ENCODE measurements at places on chromosomes 16 and 17. TPM values are rescaled to one million over a fixed set of nuclear protein-coding genes. Genes with fewer than 3 reads are reported as not detected.

- H3K4me1 ChIP-seq: no peaks in the 10 kb centered on the region
- H3K4me3 ChIP-seq: no peak overlapping the region
These were observed 9.4 kb upstream of the ATP5MC1 start for GRCh38 chr17:48883171-48883570.

DNA sequence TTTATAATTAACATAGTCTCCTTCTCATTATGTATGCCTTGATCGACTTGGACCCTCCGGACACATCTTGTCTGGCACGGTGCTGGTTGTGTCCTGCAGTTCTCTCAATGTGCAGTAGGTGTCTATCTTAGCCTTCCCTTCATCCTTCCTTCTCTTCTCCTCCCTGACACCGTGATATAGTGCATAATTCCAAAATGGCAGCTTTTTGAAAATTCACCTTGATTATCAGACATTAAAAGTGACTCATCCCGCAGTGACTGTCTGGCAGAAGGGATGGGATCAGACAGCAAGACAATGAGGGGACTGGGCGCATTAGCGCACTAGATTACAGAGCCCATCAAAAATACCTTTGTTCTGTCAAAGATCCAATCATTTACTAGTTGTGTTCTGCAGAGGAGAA lies 70.0 kb upstream of the PMFBP1 start:
- no peaks in the 10 kb centered on the region for H3K27me3 ChIP-seq
- no peak overlapping the region for H3K27ac ChIP-seq
- H3K36me3 ChIP-seq: no peaks in the 10 kb centered on the region
- H3K4me1 ChIP-seq: no peaks in the 10 kb centered on the region
- DNase-seq: peak; percentile 55

DNA sequence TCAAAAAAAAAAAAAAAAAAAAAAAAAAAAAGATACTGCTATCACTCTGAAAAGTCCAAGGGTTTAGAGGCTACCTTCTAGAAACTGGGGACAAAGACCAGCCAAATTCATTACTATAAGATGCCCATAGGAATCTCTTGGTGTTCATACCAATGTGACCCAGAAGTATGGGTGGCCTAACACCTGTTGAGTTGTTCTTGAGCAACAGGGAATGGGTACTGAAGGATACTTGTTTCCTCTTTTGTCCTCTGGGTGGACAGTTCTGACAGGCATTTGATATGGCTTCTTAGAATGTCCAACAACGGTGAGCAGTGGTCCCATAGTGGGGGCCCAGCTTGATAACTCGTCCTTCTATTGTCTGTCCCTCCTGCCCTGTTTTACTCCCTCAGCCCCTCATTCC lies 141.4 kb upstream of the PLEKHM1 start:
- H3K4me1 ChIP-seq: no peaks in the 10 kb centered on the region
- no peak overlapping the region for H3K27ac ChIP-seq
- H3K36me3 ChIP-seq: peaks cover 20% of the 10 kb centered on the region
- no peaks in the 10 kb centered on the region for H3K27me3 ChIP-seq
- H3K4me3 ChIP-seq: no peak overlapping the region

The MAPT gene
- total RNA-seq: under 0.01 TPM

DNA sequence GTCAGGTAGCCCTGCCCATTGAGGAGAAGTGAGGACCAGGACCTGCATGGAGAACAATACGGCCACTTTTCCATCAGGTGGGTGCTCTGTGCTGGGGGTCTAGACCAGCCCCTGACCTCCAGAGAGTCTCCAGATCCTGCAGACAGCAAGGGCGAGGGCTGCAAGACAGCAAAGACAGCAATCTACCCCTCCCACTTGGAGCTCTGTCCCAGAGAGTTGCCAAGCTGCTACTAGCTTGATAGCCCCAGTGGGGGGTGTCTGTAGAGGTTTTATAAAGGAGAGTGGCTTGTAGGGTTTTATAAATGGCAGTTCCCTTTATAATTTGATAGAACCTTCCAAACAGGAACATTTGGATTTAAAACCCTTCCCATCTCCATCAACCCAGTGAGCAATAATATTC lies 16.7 kb upstream of the SLFN11 start:
- no peaks in the 10 kb centered on the region for H3K4me1 ChIP-seq
- no peaks in the 10 kb centered on the region for H3K36me3 ChIP-seq
- no peak overlapping the region for H3K4me3 ChIP-seq
- no peak overlapping the region for H3K27ac ChIP-seq

DNA sequence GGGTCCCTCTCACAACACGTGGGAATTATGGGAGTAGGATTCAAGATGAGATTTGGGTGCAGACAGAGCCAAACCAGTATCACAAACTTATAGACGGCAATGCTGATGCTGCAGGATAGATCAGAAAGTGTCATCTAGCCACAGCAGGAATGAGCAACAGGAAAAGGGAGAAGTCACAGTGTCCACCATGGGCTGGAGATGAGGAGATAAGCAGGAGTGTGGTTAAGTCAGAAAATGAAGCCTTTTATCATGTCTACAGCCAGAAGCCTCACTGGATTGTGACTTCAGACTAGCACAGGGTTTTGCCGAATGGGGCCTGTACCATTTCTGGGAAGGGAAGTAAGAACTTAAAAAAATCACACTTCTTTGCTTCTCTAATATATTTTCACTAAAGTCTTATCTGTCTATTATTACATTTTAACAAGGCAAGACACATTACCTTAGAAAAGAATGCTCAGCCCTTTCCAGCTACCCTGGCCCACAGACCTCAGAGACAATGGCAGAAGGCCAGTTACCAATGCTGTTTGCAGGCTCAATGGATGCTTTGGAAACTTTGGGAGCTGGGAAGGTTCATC lies 490.2 kb upstream of the SALL1 start:
- H3K36me3 ChIP-seq: no peaks in the 10 kb centered on the region
- H3K27me3 ChIP-seq: no peaks in the 10 kb centered on the region
- H3K27ac ChIP-seq: no peak overlapping the region
- no peak for DNase-seq
- H3K4me1 ChIP-seq: no peaks in the 10 kb centered on the region

DNA sequence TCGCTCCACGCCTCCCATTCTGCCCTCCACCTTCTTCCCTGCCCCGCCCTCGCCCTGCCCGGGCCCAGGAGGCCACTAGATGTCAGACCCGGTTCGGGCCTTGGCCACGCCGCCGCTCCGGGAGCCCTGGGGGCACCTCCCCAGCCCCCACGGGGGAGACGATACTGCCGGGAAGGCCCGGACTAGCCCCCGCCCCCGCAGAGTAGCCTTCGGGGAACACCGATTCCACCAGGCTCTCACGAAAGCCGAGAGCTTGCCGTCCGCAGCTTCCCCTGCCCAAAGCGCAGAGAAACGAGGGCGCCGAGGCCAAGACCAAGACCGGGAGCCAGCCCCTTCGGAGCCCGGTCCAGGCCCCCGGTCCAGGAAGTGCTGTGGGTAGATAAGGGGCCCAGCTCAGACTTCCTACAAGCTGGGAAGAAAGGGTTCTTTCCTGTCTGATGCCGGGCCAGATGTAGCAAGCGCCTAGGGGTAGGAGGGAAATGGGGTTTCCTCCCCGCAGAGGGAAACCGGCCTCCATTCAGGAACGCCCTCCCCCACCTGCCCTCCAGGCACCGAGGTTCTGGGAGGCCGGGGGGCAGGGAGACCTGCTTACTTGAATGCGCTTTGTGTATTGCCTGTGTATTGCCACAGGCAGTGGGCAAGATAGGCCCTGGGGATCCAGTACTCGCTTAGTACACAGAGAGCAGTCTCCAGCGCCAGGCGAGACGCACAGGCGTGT lies 806 bp upstream of the CYB561 start:
- no peak overlapping the region for H3K27ac ChIP-seq
- DNase-seq: no peak
- no peaks in the 10 kb centered on the region for H3K36me3 ChIP-seq
- peak overlapping the region; percentile 36 for H3K4me3 ChIP-seq
- no peaks in the 10 kb centered on the region for H3K27me3 ChIP-seq

- H3K4me3 ChIP-seq: no peak overlapping the region
- H3K27me3 ChIP-seq: no peaks in the 10 kb centered on the region
- DNase-seq: no peak
- H3K27ac ChIP-seq: no peak overlapping the region
- H3K36me3 ChIP-seq: no peaks in the 10 kb centered on the region
These were observed 1621.6 kb downstream of the CDH8 start for GRCh38 chr16:60414613-60415012.

DNA sequence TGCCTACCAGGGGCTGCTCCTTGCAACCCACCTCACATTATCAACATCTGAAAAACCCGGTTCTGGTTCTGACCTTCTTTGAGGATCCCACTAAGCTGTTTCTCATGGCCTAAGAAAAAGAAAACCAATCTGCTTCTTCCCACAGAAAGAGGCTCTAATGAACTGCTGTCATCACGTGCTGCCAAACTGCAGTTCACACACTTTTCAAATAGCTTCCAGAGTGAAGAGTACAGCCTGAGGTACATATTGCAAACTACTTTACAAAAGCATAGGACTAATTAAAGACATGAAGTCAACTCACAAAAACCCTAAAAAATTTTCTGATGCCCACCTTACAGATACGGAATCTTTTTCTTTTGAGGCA lies 36.7 kb downstream of the SMG6 start:
- no peaks in the 10 kb centered on the region for H3K27me3 ChIP-seq
- no peak for DNase-seq
- H3K4me3 ChIP-seq: no peak overlapping the region

The SNX20 gene
- total RNA-seq: not detected

The RABEP1 gene
- total RNA-seq: 40.0 TPM

DNA sequence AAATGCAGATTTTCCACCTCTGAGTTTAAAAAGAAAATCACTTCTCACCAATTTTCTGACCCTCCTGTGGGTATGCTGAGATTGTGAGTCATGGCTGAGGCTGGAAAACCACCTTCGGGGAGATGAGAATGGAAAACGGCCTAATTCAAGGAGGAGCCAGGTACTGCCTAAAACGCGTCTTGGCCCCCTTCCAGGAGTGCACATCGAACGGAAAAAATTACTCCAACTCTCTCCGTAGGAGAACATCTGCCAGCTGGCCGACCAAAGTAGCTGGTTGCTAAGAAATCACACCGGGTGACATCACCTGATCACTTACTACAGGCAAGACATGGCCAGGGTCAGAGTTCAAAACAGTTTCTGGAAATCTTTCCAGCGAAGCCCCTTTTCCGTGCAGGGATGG lies 107.6 kb downstream of the ZNF423 start:
- H3K27ac ChIP-seq: no peak overlapping the region
- H3K4me1 ChIP-seq: no peaks in the 10 kb centered on the region
- no peaks in the 10 kb centered on the region for H3K36me3 ChIP-seq

DNA sequence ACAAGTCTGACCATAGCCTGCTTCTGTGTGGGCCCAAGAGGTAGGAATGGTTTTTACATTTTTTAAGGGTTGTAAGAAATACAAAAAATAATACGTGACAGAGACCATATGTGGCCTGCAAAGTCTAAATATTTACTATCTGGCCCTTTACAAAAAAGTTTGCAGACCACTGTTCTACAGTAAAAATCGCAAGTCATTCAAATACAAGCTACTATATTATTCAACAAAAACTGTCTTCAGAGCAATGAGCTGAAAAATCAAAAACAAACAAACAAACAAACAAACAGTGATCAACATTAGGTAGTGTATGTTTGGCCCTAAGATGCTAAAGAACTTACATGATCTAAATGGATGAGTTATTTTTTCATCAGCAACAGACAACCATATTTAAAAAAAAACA lies 32.5 kb downstream of the IKZF3 start:
- no peaks in the 10 kb centered on the region for H3K4me1 ChIP-seq
- H3K27me3 ChIP-seq: peaks cover 16% of the 10 kb centered on the region
- H3K36me3 ChIP-seq: no peaks in the 10 kb centered on the region
- DNase-seq: no peak

DNA sequence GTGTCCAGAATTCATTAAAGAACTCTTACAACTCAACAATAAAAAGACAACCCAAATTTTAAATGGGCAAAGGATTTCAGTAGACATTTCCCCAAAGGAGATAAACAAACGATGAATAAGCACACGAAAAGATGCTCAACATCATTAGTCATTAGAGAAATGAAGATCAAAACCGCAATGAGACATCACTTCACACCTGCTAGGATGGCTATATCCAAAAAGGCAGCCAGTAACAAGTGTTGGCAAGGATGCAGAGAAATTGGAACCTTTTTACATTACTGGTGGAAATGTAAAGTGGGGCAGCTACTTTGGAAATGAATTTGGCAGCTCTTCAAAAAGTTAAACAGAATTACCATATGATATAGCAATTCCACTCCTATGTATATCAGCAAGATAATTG lies 42.0 kb downstream of the PITPNM3 start:
- H3K36me3 ChIP-seq: no peaks in the 10 kb centered on the region
- DNase-seq: no peak
- peaks cover 12% of the 10 kb centered on the region for H3K4me1 ChIP-seq

DNA sequence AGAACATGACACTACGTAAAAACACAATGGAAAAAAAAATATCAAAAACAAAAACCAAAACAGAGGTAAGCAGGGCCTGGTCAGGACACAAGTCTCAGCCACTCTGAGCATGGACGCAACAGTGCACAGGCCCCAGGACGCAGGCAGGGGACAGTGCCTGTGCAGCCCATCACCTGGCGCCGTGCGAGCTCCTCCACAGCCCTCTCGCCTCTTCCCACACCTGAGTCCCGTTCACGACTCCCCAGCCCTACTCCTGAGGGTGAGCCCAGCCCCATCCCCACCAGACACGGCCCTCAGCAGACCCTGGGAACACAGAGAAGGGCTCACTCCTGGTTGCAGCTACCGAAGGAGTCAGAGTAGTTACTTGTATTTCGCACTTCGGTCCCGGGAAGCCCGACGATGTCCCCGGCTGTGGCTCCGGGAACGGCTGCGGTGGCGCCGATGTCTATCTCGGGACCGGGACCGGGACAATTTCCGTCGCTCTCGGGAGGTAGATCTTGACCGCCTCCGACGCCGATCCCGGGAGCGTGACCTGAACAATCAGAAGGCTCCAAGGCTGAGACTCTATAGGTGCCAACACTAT lies 9.4 kb downstream of the HBQ1 start:
- DNase-seq: no peak
- peaks cover 67% of the 10 kb centered on the region for H3K36me3 ChIP-seq
- no peaks in the 10 kb centered on the region for H3K27me3 ChIP-seq
- no peak overlapping the region for H3K27ac ChIP-seq

DNA sequence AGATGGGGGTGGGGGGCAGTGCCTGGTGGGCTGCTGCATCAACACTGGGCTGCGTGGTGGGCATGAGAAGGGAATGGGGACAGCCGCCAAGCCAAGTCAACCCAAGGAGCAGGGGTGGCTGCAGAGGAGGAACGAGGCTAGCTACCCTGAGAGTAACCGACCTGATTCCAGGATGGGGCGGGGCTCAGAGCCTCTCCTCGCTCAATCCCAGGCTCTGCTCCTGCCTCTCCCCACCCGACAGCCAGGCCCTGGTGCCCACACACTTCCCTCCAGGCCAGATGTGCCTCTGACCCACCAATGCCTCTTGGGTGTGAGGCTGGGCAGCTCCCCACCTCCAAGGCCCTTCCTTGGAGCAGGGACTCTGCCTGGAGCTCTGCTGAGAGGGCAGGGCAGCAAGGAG lies 2.7 kb downstream of the NPTX1 start:
- peaks cover 4% of the 10 kb centered on the region for H3K4me1 ChIP-seq
- no peak for DNase-seq
- H3K27me3 ChIP-seq: peaks cover 32% of the 10 kb centered on the region
- H3K4me3 ChIP-seq: no peak overlapping the region
- 0 out of 2 replicates have a peak, but pooled peaks cover 4% of the 10 kb centered on the region for H3K36me3 ChIP-seq

The PRAC2 gene
- not detected for total RNA-seq

DNA sequence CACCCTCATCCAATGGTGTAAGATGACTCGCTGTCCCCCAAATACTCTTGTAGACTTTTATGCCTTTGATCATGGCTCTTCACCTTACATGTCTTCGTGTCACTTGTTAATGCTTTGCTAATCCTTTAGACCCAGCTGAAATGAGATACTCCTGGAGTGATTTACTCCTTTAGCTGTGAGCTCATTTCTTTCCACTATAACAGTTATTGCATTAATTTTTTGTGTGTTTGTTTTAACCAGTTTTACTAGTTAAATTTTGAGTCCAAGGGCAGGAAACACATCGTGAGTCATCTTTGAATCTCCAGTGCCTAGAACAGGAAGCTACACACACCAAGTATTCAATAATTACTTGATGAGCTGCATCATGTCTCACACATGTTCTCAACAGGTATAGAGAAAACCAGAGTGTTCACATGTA lies 6.5 kb upstream of the CTCF start:
- H3K27me3 ChIP-seq: no peaks in the 10 kb centered on the region
- DNase-seq: peak; percentile 72

The CENPN gene
- 34.4 TPM for total RNA-seq
